ENCODE measurements at places on chromosomes 5 and 9.
A peak's percentile ranks its signal among the peaks of the same experiment; 100 is the strongest.

- peak; percentile 70 for DNase-seq
These were observed at the start of gene CFAP77 for GRCh38 chr9:132409828-132410528. CFAP77 (plus strand) TSS chr9:132410211; CDS start chr9:132410272, 61 bp downstream.

DNA sequence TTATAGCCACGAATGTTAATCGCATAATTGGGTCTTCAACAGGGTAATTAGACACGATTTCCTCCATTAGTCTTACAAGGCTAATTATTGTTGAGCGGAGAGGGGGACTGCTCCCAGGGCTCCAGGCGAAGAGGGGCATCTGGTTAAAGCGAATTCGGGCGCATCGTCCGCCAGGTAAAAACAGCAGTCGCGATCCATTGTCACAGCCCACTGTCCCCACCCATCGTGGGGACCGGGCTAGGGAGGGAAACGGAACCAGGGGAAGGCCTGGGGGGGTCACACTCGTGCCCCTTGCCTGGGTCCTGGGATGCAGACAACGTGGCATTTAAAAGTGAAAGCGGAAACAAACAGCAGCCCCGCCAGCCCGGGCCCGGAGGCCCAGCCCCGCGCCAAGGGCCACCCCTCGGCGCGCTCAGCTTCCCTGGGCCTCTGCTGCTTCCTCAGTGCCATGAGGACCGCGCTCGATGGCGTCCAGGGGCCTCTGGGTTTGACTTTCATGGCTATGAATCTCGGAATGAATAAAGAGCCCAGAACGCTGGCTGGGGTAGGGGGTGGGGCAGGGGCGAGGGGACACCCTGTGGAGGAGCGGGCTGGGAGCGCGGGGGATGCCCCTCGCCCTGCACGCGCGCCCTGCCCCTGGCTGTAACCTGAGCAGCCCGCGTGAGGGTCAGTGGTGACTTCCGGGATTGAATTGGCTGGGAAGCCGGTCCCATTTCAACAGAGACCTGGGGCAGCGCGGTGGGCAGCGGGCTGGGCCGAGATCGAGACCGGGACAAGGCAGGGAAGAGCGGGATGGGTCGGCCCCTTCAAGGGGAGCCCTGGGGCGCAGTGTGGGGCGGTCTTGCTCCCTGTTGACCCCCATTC lies 99.9 kb downstream of the GTF3C4 start:
- DNase-seq = peak; percentile 63

DNA sequence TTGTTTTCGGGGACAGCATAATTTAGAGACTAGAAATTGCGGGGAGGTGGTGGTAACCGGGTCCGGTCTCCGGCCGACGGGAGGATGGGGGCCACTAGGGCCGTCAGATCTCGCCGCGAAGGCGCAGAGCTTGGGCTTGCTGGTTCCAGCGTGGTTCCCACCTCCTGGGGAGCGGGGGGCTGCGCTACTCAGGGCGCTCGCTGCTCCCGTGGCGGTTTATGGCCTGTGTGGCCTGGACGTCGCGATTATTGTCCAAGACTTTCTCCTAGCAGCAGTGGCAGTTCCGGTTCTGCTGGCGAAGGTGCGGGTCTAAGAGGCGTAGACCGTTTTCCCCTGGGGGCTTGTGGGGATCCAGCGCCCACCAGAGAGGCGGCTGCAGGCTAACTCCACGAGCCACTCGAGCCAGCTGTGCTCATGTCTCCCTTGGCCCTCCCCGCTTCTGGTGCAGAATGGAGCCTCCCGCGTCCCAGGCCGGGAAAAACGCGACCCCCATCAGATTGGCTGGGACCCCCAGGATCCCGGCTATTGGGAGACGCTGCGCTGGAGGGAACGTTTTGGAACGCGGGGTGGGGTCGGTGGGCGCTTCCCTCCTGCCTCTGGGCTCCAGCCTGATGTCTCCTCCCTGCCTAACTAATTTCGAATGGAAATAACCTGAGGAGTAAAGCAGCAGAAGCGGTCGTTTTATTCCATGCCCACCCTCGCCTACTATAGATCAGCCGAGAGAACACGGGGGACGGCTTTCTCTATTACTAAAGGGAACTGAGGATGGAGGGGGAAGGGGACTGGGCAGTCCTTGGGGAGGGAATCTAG lies 87.1 kb downstream of the ENTREP1 start:
- no peak for DNase-seq

GRCh38 chr5:7904170-7904569 lies 35.2 kb downstream of the MTRR start:
- peak; percentile 84 for DNase-seq

DNA sequence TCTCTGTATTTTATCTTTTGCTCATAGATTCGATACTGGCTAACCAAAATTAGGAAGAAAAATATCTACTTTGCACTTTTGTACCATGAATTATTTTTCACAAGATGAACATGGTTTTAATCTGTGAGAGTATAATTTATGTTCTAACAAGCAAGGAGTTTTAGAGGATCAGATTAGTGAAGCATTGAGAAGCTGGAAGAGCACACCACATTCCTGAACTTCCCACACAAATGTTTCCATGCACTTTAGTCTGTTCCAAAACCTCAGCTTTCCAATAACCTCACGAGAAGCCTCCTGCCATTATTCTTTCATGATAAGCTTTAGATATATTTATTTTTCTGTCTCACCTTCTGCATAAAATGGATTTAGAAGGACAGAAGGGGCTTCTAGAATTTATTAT lies 98.7 kb upstream of the MPDZ start:
- no peak for DNase-seq

DNA sequence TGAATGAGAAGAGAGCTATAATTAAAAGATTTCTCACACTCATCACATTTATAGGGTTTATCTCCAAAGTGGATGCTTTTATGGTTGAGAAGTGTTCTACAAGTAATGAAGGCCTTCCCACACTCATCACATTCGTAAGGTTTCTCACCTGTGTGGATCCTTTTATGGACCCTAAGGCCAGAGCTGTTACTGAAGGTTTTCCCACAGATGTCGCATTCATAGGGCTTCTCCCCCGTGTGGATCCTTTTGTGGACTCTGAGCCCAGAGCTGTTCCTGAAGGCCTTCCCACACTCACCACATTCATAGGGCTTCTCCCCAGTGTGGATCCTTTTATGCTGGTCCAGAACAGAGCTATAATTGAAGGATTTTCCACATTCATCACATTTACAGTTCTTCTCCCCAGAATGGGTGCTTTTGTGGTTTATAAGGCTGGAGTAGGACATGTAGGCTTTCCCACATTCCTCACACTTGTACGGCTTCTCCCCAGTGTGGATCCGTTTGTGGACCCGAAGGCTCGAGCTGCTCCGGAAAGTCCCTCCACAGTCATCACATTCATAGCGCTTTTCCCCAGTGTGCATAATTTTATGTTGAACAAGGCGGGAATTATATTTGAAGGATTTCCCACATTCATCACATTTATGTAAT lies 10.5 kb downstream of the ZFP62 start:
- no peak for DNase-seq

GRCh38 chr9:102700936-102701335 lies 294.2 kb upstream of the CYLC2 start:
- DNase-seq = no peak

DNA sequence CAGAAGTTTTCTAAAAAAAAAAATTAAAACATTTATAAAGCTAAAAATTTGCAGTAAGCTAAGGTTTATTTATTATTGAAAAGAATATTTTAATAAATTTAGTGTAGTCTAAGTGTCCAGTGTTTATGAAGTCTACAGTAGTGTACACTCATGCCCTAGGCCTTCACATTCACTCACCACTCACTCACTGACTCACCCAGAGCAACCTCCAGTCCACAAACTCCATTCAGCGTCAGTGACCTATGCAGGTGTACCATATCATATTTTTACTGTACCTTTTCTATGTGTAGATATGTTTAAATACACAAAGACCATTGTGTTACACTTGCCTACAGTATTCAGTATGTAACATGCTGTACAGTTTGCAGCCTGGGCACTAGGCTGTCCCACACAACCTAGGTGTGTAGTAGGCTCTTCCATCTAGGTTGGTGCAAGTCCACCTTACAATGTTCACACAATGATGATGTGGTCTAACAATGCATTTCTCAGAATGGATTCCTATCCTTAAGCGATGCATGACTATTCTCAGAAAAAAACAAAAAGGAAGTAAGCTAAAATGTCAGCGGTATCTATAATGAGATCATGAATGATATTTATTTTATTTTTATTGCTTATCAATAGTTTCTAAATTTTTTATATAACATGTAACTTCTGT lies 336.7 kb downstream of the AGTPBP1 start:
- no peak for DNase-seq

- DNase-seq = no peak
These were observed 38.3 kb upstream of the ZFYVE16 start for GRCh38 chr5:80369521-80369920.

DNA sequence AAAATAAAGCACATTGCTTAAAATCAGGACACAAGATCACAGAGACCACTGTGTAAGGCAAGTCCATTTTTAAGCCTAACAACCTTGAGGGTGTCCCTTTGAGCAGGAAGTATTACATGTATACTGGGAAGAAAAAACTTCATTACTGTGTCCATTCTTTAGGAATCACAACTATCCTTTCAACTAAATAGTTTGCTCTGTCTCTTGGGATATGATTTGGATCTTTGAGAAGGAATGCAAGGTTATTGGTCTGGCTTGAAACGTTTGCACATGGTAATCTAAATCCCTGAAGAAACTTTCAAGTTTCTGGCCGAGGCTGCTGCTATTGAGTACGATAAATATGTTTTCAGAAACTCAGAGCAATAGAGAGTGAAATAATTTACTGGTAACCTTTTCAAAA lies 923.0 kb upstream of the SEMA6A start:
- no peak for DNase-seq

DNA sequence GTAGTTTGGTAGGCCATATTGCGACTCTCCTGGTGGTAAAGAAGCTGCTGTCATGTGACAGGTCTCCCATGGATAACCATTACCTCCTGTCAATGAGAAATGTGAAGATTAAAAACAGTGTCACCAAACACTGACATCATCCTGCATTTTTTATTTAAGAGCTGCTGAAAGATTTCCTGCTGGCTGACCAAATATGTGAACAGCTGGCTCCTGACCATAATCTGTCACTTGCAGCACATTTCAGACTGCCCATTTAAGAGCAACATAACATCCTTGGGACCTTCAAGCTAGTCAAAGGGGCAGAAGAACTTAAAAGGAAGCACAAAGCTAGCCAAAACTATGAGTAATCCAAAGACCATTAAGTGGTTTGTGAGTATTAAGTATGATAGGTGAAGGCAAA lies 288.0 kb downstream of the IZUMO3 start:
- DNase-seq = peak; percentile 60

GRCh38 chr5:80754900-80755299 lies 100.1 kb upstream of the DHFR start:
- DNase-seq = peak; percentile 58

- DNase-seq = no peak
These were observed 85.2 kb downstream of the ANKRD33B start for GRCh38 chr5:10648806-10649665.

DNA sequence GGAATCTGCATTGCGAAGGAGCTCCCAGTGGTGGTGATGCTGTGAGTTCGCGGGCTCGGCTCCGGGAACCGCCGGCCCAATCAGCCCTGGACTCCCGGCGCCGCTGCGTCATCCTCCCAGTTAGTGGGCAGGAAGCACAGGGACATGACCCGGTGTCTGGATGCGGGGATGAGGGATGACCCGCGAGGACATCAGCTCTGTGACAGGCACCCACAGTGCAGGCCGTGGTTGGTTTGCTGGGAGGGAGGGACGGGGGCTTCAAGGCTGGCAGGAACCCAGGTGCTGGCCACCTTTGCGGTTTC lies 996 bp downstream of the NXNL2 start:
- no peak for DNase-seq

- DNase-seq = no peak
These were observed 216.3 kb downstream of the CDK5RAP2 start for GRCh38 chr9:120363697-120364096.

DNA sequence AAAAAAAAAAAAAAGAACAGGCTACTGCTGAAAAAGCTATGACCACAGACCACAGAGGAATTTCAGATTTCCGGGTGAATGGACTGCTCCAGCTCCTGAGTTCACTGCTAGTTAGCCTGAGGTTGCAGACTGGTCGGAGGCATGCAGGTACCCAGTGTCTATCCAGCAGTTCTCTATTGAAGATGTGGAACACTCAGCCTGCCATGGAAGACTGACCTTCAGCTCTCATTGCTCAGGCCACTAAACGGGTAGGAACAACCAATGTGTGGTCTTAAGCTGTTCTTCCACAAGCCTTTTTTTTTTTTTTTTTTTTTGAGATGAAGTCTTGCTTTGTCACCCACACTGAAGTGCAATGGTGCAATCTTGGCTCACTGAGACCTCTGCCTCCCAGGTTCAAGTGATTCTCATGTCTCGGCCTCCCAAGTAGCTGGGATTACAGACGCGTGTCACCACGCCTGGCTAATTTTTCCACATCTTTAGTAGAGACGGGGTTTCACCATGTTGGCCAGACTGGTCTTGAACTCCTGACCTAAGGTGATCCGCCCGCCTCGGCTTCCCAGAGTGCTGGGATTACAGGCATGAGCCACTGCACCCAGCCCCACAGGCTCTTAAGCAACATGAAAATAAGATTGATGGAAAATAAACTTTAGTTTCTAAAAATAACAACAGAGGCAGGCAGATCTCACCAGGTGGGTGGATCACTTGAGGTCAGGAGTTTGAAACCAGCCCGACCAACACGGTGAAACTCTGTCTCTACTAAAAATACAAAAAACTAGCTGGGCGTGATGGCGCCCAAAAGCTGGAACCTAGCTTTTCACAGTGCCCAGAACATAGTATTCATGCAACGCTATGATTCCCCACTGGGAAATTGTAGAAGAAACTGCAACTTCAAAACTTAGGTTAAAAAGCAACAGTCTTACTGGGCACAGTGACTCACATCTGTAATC lies 20.0 kb upstream of the NPM1 start:
- peak; percentile 90 for DNase-seq

DNA sequence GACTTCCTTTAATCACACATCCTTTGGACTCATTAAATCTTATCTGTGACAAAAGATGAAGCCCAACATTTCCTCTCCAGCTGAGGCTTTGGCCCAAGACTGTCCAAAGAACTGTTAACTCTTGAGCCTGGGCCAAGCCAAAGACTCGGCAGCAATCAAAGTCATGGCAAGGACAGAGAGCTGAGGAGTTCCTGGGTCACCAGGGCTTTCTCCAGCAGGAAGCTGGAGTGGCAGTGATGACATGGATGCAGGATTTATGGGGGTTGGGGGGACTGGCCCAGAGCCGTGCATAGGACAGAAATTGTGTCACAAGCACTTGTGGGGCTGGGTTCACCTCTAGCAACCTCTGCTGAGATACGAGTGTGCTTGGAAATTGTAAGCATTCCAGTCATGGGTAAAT lies 440.3 kb downstream of the PLK2 start:
- peak; percentile 73 for DNase-seq

DNA sequence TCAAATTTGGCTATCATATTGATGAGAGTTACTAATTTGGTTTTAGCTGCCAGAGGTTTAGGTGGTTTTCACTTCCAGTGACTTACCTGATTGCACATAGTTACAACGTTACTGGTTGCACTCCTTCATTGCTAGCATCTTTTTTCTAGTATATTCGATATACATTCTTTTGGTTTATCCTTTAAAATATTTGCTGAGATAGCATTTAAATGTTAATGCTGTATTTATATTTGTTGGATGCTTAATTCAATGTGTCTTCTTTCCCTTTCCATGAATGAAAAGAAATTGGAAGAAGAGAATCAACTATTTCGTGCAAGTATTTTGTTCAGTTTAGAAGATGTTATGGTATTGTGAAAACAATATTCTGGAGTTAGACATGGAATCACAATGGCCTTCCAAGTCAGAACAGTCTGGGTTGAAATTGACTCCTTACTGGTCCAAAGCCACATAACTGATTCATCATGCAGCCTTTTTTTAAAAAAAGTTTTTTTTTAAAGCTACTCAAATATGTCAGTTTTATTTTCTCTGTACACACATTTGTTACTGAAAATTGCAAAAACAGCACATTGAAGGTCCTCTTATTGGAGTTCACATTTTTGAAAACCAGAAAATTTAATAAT lies 2.2 kb downstream of the SPIN1 start:
- no peak for DNase-seq
